Kidney (tissue), 22 donors: ENCODE measurements at places on chromosomes 5 and 9. TPM values are rescaled to one million over a fixed set of nuclear protein-coding genes. Genes with fewer than 3 reads are reported as not detected.

SAXO1 gene
- 0.35 TPM for total RNA-seq

GABBR2 gene
- total RNA-seq = 0.06 TPM

ALDOB gene
- 11.0 TPM for total RNA-seq

FBXO38 gene
- total RNA-seq = 45.9 TPM

GABRA6 gene
- not detected for total RNA-seq

LURAP1L gene
- 11.1 TPM for total RNA-seq

C9 gene
- total RNA-seq = 4.5 TPM

KCNN2 gene
- total RNA-seq = 1.5 TPM

ADRB2 gene
- total RNA-seq = 5.0 TPM

PCDHGA11 gene
- 3.6 TPM for total RNA-seq

RALGPS1 gene
- 25.2 TPM for total RNA-seq

ANKRD31 gene
- total RNA-seq = 0.38 TPM

SH3GL2 gene
- total RNA-seq = 3.1 TPM

PCDHAC2 gene
- total RNA-seq = 3.6 TPM

KCTD16 gene
- 2.5 TPM for total RNA-seq

PCA3 gene
- not detected for total RNA-seq
